ENCODE measurements at places on chromosomes 6 and 20.

DNA sequence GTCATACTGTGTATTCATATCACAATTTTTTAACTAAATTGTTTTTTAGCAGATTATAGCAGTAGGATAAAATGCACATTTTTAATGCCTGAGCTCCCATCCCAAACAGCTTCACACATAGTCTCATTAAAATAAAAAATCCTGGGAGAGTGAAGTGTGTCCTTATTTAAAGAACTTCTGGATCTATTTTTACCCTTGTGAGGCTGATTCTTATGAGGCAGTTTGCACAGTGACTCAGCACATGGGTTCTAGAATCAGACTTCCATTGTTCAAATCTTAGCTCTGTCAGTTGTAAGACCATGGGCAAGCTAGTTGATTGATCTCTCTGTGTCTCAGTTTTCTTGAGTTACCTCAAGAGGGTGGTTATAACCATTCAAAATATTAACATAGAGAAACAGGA is 72.3 kb downstream of the MACROD2 start:
- no peak for DNase-seq

DNA sequence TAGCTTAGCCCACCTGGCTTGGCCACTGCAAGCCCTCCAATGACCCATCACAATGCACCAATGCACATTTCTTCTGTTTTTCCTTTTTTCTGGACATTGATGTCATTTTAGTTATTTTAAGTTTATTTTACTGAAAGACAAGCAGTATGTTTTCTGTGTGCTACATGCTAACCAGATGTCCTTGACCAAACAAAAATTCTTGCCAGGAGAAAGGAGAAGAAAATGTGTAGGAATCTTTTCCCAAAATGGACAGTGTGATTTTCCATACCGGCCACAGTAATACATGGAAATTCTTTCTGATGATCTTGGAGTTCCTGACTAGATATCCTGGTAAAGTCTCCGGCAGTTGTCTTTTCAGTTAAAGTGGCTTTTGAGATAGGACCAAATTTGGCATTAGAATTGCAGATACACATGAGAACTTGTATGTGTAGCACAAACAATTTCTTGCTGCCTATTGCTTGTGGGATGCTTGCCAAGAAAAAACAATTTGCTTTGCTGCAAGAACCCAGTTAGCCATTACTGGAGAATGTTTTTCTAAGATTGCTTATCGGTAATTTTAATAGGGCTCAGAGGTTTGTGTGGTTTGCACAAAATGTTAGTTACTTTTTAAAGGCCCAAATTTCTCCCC is 696.5 kb upstream of the CITED2 start:
- no peak for DNase-seq

DNA sequence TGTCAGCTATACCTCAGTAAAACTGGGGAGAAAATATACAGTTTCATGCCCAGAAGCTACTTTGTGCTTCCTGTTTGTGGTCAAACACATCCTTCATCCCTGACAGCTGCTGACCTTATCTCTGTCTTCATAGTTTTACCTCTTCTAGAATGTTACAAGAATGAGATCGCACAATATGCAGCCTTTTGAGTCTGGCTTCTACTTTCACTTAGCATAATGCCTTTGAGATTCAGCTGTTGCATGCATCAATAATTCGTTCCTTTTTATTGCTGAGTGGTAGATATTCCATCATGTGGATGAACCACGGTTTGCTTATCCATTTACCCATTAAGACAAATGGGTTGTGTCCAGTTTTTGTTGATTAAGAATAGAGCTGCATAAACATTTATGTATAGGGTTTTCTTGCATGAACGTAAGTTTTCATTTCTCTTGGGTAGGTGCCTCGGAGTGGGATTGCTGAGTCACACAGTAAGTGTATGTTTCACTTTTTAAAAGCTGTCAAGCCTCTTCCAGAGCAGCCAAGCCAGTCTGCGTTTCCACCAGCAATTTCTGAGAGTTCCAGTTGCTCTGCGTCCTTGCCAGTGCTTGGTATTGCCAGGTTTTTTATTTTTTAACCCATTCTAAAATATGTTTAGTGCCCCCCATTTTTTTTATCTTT is 86.6 kb upstream of the PAX1 start:
- DNase-seq: no peak

DNA sequence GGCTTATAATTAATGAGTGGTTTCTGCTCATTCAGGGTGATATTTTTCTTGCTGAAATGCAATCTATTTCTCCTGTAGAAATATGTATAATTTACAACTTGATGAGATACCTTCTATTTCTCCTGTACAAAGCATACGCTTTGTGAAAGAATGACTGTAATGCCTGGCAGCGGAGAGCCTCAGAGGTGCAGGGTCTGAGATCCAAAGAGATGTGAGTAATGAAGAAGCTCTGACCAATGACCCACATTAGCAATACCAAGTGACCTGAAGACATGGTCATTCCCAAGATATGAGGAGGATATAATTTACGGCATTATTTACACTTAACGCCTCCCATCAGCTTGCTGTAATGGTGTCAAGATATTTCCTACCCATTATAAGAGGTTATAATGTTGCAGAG is 98.4 kb upstream of the RAB32 start:
- DNase-seq: no peak

GRCh38 chr6:13372688-13373487 is 44.6 kb upstream of the TBC1D7 start:
- no peak for DNase-seq

DNA sequence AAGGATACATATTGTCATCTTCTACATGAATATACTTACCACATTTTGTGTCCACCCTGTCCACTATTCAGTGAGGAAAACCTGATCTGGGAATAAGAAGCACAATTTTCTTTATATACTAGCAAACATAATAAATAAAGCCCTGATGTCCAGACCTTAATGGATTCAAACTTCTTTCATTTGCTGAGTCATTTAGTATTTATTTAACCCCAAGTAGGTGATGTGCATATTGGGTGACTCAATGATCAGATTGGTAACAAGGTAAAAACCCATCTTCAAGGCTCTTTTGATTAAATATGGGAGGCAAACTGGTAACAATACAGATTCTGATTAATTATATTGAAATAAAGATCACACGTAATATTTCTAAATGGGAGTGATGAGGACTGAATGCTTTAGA is 1159.8 kb upstream of the EYS start:
- DNase-seq: no peak

GRCh38 chr6:135852746-135853145 is 1.2 kb downstream of the PDE7B start:
- no peak for DNase-seq

DNA sequence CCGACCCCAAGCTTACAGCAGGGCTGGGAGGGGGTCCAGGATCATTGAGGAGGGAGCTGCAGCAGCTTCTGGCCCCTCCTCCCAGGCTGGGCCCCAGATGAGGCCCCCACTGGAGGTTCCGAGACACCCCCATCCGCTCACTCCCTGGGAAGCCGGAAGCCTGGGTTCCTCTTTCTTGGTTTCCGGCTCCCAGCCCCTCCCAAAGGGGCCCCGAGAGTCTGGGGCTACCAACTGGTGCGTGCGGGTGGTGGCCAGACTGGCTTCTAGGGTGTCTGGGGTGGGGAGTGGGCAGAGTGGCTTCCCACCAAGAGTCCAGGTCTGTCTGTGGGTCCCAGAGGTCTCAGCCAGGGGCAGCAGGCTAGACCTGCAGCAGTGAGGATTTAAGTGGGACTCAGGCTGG is 2.2 kb downstream of the RGS19 start:
- no peak for DNase-seq

GRCh38 chr20:2429051-2429450 is 41.5 kb downstream of the SNRPB start:
- no peak for DNase-seq

GRCh38 chr20:20405623-20406022 is 37.7 kb downstream of the INSM1 start:
- DNase-seq: no peak

DNA sequence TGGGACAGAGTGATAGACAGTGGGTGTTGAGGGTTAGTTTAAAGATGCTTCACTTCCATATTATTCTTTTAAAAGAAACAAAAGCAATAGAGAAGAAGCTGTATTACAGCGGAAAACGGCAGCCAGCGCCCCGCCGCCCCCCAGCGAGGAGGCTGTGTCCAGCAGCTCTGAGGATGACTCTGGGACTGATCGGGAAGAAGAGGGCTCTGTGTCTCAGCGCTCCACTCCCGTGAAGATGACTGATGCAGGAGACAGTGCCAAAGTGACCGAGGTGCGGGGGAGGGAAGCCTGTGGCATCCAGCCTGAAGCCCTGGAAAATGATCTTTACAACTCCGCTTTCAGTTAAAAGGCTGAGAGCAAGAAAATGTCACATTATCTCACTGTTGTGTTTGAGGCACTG is 100.2 kb downstream of the FIG4 start:
- DNase-seq: no peak

GRCh38 chr6:18368277-18369105 is 18.7 kb upstream of the RNF144B start:
- DNase-seq: no peak

GRCh38 chr6:56806368-56806767 is 148.5 kb upstream of the BEND6 start:
- DNase-seq: no peak

DNA sequence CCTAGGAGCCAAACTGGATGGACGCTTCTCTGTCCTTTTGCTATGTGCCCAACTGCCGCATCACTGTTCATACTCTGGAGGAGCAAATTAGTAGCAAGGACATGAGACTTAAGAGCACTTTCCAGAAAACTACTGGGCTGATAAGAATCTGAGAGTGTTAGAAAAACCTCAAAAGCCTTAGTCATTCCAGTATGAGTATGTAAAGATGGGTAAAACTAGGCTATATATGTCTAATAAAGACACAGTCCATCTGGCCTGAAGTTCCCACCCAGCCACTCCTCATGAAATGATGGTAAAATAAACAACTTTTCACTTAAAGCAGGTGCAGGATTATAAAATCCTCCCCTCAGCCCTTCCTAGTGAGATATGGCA is 30.6 kb downstream of the SHLD1 start:
- no peak for DNase-seq

DNA sequence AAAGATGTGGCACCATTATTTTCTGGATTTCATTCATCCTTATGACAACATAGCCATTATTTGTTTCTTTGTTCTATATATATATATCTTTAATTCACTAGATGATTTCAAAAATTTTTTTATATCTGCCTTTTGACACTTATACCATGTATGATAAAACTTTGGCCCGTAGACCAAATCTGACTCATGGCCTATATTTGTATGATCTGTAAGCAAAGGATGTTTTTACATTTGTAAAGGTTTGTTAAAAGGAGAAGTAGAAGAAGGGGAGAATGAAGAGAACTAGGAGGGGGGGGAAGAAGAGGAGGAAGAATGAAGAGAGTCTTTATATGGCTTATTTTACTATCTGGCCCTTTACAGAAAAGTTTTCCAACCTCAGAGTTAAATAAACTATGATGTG is 279.7 kb downstream of the LAMA2 start:
- DNase-seq: no peak

DNA sequence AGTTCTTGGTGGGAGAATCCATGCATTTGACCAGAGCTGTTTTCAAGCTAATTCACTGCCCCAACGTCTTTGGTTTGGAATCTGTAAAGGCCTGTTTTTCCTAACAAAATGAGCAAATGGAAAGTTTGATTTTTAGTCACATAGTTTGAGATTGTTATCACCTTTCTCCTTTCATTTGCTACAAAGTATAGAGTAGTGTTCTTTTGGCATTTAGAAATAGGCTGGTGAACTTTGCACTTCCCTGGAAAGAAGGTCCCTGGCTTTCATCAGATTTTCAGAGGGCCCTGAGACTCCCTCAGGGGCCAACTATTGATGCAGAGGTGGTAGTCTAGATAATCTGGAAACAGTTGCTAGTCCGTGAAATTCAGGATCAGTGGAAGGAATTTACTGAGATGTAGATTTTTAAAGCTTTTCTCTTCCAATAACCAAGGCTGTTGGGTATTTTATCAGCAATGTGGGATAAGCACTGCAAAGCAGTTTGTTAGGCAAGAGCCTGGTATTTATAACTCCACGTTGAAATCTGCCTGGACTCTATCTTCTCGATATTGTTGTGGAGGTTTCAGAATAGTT is 1.7 kb downstream of the ARFGEF2 start:
- DNase-seq: no peak

- DNase-seq: no peak
Observed at GRCh38 chr6:84524636-84525035, 239.8 kb downstream of the TBX18 start.

GRCh38 chr6:68343901-68344300 is 291.2 kb upstream of the ADGRB3 start:
- no peak for DNase-seq

DNA sequence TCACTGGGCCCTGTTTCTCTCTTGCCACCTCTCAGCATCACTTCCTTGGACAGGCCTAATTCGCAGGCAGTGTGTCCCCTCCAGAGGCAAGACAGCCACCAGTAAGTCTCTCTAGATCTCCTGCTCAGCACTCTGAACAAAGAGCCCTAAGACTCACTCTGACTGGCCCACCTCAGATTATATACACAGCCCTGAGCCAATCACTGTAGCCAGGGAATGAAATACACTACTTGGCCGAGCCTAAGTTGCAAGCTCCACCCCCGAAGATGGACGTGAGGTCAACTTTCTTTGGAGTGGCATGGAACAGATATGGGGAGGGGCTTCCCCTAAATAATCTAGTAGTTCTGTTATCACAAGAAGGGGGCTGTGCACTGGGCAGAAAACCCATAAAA is 4.1 kb downstream of the BPI start:
- DNase-seq: no peak

- DNase-seq: no peak
Observed at GRCh38 chr6:115554060-115554459, 506.6 kb downstream of the FRK start.

DNA sequence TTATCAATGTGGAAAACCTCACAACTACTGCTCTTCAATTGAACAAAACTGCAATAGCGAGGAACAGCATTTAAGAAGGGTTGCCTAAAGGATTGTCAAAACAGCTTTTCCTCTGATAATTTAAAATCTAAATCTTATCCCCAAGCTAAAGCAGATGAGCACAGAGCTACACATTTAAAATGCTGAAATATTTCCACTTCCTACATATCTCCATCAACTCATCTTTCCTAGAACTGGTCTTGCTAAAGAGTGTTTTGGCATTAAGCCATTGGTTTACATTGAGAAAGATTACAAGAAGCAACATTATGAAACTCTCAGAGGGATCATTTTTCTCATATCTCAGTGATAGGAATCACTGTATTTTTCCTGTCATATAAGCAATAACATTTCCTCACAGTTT is 3.6 kb downstream of the OR10C1 start:
- DNase-seq: no peak

DNA sequence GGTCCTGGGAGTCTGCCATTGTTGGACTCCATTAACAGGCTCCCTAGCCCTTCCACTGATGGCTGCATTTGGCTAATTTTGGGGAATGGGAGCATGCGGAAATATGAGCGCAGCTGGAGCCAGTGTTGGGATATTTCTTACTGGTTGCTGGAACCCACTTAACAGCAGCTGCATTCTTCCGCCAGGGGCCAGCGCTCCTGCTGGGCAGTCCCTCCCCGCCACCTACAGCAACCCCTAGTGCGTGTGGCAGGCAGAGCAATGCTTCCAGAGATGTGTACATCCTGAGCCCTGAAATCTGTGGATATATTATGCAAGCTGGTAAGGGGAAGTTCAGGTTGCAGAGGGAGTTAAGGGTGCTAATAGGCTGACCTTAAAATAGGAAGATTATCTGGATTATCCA is 16.4 kb downstream of the CST8 start:
- DNase-seq: no peak

GRCh38 chr6:167711768-167712730 is 114.7 kb upstream of the AFDN start:
- DNase-seq: no peak

Measured in CD4-positive, CD25-positive, alpha-beta regulatory T cell (primary cell).